ENCODE measurements at places on chromosomes 1 and 21. TPM values are rescaled to one million over a fixed set of nuclear protein-coding genes. Genes with fewer than 3 reads are reported as not detected.

Gene LUZP1
- total RNA-seq: 27.6 TPM

Gene FCRL2
- not detected for total RNA-seq

Gene SELP
- total RNA-seq: not detected

Gene MKNK1
- total RNA-seq: 15.8 TPM

Gene OR2L2
- total RNA-seq: under 0.01 TPM

Gene GIPC2
- 1.1 TPM for total RNA-seq

Gene IQCC
- total RNA-seq: 1.1 TPM

Gene HPCA
- not detected for total RNA-seq

Gene RHCE
- 0.20 TPM for total RNA-seq

Gene BRWD1
- total RNA-seq: 54.3 TPM

Gene TRAPPC10
- total RNA-seq: 13.2 TPM

Gene SLC22A15
- 7.0 TPM for total RNA-seq

Gene TNFRSF4
- total RNA-seq: not detected

Gene CFHR4
- not detected for total RNA-seq

Gene TNNI3K
- total RNA-seq: 0.39 TPM

Gene PTPRU
- total RNA-seq: 20.1 TPM

Gene LRRN2
- not detected for total RNA-seq

Gene CLDN8
- total RNA-seq: not detected

Gene LCE1F
- total RNA-seq: not detected

Gene OPRD1
- not detected for total RNA-seq

Gene TMEM269
- not detected for total RNA-seq

Gene LAD1
- not detected for total RNA-seq

Gene TCHH
- under 0.01 TPM for total RNA-seq

Gene G0S2
- 23.9 TPM for total RNA-seq

Gene OPTC
- not detected for total RNA-seq

Gene CADM3
- total RNA-seq: 0.20 TPM

Gene KTI12
- 16.0 TPM for total RNA-seq

Gene RAB42
- total RNA-seq: 8.5 TPM

Gene SFN
- total RNA-seq: 0.73 TPM

Gene GJA5
- total RNA-seq: 0.37 TPM

All from subcutaneous preadipocyte (primary cell).